Stimulated activated CD4-positive, alpha-beta T cell treated with anti-CD3 and anti-CD28 coated beads, Interleukin-1b, Interleukin-23, amount 100 ng/mL, for 1 hour (primary cell): ENCODE measurements at places on chromosomes 16 and 17.

GRCh38 chr17:39517224-39517623 lies 55.9 kb downstream of the CDK12 start:
- DNase-seq: no peak

GRCh38 chr16:80620736-80621605 lies 80.2 kb downstream of the DYNLRB2 start:
- no peak for DNase-seq

GRCh38 chr16:57357330-57358085 lies 1.1 kb upstream of the CCL22 start:
- no peak for DNase-seq

DNA sequence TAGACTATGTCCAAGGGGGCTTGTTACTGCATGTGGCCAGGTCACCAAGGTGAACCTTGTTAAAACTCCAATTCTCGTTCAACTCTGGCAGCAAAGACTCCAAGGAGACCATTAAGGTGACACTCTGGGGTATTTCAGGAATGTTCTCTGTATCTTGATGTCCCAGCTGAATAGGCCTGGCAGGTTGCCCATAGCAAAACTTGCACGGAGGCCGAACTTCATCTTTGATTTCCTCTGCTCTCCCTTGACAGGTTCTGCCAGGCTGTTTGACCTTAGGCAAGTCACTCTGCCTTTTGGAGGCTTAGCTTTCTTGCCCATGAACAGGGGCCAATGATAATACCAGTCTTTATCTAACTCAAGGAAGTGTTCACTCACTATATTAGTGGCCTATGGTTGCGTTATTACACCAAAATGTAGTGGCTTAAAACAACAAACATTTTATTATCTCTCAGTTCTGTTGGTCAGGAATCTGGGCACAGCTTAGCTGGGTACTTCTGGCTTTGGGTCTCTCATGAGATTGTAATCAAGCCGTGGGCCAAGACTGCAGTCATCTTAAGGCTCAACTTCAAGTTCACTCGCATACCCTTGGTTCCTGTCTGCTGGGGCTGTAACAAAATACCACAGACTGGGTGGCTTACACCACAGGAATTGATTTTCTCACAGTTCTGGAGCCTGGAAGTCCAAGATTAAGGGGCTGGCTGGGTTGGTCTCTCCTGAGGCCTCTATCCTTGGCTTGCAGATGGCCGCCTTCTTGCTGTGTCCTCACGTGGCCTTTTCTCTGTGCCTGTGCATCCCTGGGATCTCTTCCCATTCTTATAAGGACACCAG lies 168.5 kb downstream of the UTP18 start:
- no peak for DNase-seq

DNA sequence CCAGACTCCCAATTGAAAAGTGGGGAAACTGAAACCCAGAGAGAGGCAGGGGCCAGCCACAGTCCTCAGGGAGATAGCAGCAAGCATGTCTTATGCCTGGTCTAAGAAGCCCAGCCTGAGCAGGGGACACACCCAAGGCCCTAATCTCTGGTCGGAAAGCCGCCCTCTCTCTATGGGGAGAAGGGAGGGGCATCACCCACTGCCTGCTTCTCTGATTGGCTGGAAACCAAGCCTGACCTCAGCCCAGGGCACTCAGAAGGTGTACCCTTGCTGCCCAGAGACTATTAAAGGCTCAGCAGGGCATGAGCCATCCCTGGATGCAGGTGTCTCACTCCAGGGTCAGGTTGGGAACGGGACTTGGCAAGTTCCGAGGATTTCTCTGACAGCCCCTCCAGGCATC lies 5.7 kb upstream of the KRT13 start:
- DNase-seq: no peak

DNA sequence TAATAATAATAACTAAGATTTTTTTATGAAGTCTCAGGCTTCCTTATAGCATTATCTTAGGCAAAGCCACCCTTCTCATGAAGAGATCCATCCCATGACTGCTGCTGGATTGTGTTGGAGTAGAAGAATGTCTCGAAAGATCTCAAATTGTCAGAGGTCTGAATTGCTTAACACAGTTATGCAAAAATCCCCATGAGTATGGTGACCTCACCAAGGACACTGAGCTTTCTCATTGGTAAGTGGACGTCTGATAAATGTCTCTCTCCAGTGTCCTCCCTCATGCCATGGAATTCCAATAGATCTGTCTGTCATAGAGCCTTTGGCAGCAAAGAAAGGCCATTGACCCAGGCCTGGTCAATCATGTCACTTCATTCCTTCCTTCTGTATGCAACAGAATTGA lies 264.5 kb downstream of the CDH11 start:
- no peak for DNase-seq

GRCh38 chr16:72015124-72015523 lies 6.6 kb downstream of the DHODH start:
- no peak for DNase-seq

DNA sequence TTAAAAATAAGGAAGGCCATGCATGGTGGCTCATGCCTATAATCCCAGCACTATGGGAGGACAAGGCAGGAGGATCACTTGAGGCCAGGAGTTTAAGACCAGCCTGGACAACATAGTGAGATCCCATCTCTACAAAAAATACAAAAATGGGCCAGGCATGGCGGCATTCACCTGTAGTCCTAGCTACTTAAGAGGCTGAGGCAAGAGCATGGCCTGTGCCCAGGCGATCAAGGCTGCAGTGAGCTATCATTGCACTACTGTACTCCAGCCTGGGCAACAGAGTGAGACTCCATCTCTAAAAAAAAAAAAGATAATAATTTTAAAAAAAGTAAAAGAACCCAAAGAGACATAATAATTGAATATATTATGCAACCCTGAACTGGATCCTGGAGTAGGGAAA lies 83.6 kb upstream of the ZNF423 start:
- no peak for DNase-seq

- no peak for DNase-seq
Measured at GRCh38 chr16:11224096-11224893, 31.7 kb downstream of the SOCS1 start.

- DNase-seq: no peak
Measured at GRCh38 chr17:4533523-4534504, 21.4 kb downstream of the MYBBP1A start.

GRCh38 chr16:71352466-71352865 lies 6.1 kb upstream of the CALB2 start:
- no peak for DNase-seq

GRCh38 chr16:17836868-17837602 lies 366.3 kb upstream of the XYLT1 start:
- DNase-seq: no peak

- DNase-seq: no peak
Measured at GRCh38 chr17:44315760-44316731, 7.6 kb downstream of the RUNDC3A start.

- no peak for DNase-seq
Measured at GRCh38 chr17:4090898-4091297, 51.9 kb downstream of the ZZEF1 start.

- DNase-seq: no peak
Measured at GRCh38 chr16:75011634-75012307, 12.9 kb downstream of the ZNRF1 start.

DNA sequence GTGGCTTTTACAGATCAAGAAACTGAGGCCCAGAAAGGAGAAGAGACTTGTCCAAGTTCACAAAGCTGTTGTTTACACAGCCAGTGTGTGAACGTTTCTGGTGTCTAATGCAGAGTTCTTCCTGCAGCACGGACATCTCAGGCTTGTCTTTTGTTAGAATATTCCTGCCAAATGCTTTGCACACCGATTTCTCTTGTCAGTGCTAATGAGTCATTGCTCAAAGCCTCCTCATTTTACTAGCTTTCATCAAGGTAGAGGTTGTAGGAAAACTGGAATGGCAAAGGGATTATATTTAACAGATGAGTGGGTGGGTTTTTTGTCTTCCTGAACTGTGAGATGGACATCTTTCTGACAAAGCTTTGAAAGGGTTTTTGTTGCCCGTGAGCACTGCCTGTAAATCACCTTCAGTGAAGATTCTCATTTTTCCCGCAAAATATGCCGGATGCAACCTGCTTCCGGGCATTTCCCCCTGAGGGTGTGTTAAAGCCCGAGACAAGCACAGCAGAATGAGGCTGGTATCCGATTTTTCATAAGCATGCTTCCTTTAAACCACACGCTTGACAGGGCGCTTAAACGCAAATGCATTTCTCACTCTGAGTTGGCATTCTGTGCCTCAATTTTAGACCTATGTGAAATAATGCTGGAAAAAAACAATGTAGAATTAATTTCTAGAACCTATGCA lies 14.7 kb downstream of the PMM2 start:
- no peak for DNase-seq

GRCh38 chr16:578870-579405 lies 9.2 kb downstream of the PIGQ start:
- DNase-seq: no peak

GRCh38 chr17:6269478-6269877 lies 165.4 kb downstream of the AIPL1 start:
- peak; percentile 1 for DNase-seq

DNA sequence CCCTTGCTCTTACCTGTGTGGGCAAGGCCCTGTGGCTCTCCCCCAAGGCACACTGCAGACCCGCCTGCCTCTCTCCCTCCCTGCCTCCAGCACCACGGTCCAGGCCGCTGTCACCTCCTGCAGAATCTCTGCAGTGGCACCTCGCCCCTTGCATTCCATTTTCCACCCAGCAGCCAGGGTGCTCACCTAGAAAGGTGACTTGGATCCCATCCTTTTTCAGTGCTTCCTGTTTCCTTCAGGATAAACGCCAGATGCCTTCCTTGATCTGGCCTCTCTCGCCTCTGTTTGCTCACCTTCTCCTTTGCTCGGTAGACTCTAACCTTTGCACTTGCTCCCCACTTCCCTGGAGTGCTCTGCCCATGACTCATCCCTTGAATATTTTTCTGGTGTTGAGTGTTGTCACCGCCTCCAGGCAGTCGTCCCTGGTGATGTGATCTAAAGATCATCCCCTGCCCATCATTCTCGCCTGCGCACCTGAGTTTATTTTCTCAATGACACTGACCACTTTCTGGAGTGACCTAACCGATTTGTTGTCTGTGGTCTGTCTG lies 79.2 kb upstream of the LGALS9 start:
- no peak for DNase-seq

DNA sequence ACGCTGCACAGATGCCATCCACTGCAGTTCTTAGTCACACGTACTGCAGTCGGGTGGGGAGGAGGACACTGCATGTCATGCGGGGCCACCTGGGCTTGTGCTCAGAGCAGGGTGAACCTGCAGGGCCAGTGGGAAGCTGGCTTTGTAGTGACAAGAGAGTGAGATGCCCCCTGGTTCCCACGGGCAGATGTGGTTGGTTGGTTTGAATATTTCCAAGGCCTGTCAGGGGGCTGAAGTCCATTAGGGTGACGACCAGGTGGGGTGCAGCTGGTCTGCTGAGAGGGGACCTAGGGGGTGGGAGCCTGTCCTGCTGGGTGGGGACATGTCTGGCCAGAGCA lies 14.3 kb downstream of the ZNF213 start:
- DNase-seq: no peak

DNA sequence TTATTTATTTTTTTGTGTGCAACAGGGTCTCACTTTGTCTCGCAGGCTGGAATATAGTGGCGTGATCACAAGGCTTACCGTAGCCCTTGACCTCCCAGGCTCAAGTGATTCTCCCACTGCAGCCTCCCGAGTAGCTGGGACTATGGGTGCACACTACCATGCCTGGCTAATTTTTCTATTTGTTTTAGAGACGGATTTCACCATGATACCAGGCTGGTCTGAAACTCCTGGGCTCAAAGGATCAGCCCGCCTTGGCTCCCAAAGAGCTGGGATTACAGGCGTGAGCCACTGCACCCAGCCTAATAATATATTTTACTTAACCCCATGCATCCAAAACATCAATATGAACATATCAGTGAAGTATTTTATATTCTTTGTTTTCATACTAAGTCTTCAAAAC lies 2.0 kb downstream of the CCDC200 start:
- DNase-seq: no peak
